Left hindlimb (tissue), 1 donor: ENCODE measurements at places on chromosomes 4 and X.

GRCh38 chr4:152485726-152486276, 50.1 kb downstream of the FBXW7 start:
- no peak for DNase-seq

GRCh38 chr4:76022031-76022430, 1.3 kb downstream of the CXCL10 start:
- no peak for DNase-seq

GRCh38 chr4:85778632-85779131, 303.7 kb downstream of the ARHGAP24 start:
- DNase-seq = no peak

- no peak for DNase-seq
Measured at GRCh38 chrX:19990151-19990555, 708 bp downstream of the BCLAF3 start.

DNA sequence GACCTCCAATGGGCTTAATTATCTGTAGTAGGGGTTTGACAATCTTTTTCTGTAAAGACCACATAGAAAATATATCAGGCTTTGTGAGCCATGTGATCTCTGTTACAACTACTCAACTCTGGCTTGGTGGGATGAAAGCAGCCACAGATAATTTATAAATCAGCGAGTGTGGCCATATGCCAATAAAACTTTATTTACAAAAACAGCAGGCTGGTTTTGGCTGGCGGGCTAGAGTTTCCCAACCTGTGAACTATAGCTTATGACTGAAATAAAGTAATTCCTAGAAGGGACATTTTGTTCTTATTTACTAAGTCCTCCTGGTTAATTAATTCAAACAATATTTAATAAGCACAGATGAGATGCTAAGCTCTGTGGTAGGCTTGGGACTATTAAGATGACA, 35.9 kb upstream of the AMELX start:
- no peak for DNase-seq

GRCh38 chrX:155662282-155662681, 49.5 kb upstream of the TMLHE start:
- DNase-seq = no peak

GRCh38 chr4:4800646-4801408, 58.6 kb upstream of the MSX1 start:
- DNase-seq = no peak

DNA sequence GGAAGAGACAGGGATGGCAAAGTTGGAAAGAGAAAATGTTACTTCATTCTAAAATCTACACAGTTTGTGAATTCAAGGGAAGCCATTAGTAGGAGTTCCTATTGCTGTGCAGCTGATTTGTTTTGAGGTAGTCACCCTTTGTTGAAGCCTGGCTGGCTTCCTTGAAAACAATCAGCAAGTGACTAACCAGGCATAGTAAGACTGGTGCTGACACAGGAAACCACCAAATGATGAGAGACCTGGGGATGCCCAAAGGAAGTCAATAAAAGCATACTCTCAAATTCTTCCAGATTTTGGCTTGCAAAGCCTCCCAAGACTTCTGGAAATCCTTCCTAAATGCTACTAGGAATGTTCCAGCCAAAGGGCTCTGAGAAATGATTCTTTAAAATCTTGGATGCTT, 23.9 kb upstream of the PRDM8 start:
- no peak for DNase-seq

GRCh38 chr4:108849611-108850168, 86.8 kb upstream of the ETNPPL start:
- DNase-seq = no peak

GRCh38 chr4:8351931-8352367, 82.4 kb downstream of the HTRA3 start:
- DNase-seq = no peak

DNA sequence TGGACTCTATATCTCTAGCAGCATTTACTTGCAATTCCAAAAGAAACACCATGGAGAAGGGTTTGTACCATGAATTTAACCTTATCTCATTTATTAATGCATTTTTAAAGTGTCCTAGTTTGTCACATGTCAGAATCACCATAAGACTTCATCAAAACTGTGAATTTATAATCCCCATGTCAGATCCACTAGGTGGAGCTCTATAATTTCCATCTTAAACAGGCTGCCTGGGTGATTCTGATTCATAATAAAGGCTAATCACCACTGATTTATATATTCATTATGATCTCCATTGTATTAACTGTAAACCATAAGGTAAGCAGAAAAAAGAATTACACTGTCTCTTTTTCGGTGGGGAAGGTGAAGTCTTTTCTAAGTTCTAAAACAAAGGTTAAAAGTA, 4.0 kb downstream of the TCEAL2 start:
- DNase-seq = no peak

DNA sequence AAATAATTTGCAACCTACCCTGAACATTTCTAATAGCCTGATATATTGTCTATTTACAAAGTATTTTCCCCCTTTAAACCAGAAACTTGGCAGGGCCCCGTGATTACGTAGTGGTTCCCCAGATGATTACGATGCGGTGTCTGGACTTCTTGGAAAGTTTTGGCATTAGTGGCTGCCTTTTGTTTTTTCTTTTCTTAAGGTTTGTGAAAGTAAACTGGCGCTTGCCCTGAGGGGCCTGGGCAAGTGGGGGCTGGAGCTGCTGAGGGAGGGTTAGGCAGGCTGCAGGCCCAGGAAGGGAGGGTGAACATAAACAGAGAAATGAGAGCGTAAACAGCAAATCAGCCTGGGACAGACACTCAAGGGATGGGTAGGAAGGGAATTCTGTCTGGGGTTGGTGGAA, 123.6 kb upstream of the MSX1 start:
- DNase-seq = peak; percentile 72

GRCh38 chr4:15706646-15707362, 3.9 kb downstream of the BST1 start:
- DNase-seq = no peak

GRCh38 chr4:164874789-164875188, 2.2 kb upstream of the APELA start:
- DNase-seq = no peak
